ENCODE measurements at places on chromosomes 12 and 14.

DNA sequence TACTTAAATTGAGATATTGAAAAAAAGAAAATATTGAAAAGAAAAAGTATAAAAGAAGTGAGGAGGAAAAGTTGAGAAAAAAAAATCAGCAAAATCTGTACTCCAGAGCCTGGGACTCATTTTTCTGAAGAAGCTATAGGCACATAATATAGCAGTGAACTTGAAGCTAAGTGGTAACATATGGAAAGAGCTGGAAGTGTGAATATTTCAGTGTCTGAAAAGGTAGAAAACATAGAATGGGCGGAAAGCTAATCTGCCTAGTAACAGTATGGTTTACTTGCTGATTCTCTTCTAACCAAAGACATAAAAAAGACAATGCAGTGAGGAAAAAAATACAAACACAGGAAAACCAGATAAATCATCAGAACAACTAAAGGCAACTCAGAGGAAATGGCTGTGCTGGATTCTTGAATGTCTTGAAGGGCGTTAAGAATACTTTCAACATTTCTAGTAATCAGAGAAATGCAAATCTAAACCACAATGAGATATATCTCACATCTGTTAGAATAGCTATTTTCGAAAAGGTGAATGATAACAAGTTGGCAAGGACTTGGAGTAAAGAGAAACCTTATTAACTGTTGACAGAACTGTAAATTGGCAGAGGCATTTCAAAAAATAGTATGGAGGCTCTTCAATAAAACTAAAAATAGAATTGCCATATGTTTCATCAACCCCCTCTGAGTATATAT lies 784.6 kb downstream of the LRFN5 start:
- no peak for DNase-seq

- no peak for DNase-seq
Measured at GRCh38 chr14:102831163-102831804, 54.0 kb downstream of the TRAF3 start.

- no peak for DNase-seq
Measured at GRCh38 chr12:93361151-93361919, 16.4 kb upstream of the NUDT4 start.

DNA sequence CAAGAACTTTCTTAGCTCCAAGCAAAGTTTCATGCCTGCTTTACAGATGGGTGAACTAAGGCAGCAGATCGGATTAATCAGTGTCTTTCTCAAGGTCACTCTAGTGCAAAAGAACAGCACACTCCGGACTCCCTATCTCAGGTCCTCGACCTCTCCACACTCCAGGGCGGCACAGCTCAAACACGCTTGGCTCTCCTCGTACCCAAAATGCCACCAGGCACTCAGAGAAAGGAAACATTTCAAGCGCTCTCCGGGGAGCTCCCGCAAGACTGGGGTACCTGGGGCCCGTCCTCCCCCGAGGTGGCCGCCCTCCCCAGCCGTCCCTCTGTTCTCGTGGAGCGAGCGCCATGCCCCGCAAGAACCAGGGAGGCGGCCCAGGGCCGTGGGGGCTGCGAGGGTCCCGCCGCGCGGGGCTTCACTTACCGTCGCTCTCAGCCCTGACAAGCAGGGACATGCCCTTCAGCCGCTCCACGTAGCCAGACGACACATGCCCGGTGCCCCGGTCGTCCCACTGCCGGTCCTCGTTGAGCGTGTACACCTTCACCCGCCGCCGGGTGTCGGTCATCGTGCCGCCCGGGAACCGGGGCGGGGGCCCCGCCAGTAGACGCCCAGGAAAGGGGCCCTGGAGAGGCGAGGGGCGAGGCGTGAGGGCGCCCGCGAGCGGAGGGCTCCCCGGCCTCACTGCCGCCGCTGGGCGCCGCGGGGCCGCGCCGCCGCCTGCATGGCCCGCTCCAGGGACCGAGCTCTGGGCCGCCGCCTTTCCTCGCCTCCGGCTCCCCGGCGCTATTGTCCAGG lies 830 bp downstream of the PPP4R3A start:
- no peak for DNase-seq

DNA sequence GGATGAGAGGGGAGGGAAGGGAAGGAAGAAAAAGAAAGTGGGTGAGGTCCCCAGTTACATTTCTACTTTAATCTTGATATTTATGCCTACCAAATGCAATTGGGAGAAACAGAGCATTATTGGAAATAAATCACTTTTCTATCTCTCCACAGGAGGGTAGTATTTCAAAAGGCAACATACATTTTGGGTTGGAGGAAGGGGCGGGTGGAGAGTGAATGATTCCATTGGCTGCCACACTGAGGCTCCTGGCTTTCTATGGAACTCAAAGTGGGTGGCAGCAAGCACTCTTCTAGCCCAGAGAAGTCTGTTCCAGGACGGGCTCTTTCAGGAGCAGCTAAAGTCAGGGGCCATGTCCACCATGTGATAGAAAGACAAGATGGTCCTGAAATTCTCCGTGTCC lies 441.3 kb downstream of the DAD1 start:
- DNase-seq: no peak
